ENCODE measurements at places on chromosomes 2 and 18.
A peak's percentile ranks its signal among the peaks of the same experiment; 100 is the strongest.

DNA sequence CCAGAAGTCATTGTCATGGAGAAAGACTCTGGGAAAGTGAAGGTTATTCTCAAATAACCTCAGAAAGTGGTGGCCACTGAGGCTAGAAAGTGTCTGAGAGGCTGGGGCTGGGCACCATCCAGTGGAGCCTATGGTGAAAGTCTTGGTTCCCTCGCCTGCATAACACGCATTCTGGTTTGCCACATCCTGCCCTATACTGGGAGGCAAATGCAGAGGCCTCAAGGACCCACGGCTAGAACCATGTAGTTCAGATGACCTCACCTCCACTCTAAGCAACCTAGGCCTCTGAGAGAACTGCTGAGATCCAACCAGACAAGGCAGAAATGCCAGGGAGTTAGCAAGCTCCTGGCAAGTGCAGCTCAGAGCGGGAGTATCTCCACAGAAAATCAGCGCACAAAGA is 5.1 kb downstream of the ITGB6 start:
- DNase-seq: no peak

- no peak for DNase-seq
These were observed 418.8 kb upstream of the HNRNPA3 start for GRCh38 chr2:176793792-176794191.

DNA sequence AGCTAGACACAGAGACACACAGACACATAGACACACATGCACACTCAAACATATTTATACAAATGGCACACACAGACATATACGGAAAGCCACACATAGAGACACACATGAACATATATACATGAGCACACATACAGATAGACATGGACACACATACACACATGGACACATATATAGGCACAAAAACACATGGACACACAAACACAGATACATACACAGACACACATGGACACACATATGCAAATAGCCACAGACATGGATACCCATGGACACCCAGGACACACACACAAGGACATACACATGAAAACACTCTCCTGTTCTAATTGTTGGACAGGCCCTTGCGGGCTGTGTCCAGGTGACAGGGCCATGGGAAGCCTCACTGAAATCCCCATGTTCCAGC is 160.1 kb downstream of the IRS1 start:
- no peak for DNase-seq

DNA sequence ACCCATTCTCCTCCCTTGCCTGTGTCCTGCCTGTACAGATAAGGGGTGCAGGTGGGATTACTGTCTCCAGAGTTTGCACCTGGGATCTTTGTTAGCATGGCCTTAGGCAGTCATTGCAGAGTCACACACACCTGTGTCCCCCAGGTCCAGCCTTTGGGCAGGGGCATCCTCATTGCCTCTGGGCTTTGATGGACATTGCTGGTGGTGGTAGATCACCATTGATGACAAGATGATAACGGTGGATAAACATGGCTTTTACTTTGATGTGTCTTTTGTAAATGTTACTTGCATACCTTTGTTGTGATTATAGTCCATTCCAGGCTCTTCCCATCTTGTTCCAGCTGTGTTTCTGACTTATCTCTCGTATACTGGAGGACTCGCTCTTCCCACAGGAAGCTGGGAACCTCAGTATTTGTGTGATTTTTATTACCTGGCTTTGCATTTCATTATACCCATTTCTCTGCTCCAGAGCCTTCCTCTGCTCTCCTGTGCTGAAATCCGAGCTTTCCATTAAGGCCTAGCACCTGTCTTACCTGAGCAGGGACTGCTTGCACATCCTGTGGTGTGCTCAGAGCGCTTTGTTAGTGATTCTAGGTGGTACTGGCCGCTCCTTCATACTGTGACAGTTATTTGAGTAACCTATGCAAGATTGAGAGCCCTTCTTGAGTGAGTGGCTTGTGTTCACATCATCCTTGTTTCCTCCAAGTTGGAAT is 79.2 kb downstream of the PTPRM start:
- no peak for DNase-seq

- no peak for DNase-seq
These were observed 142.6 kb upstream of the ITGA4 start for GRCh38 chr2:181314551-181314950.

GRCh38 chr2:134367213-134367612 is 113.3 kb downstream of the MGAT5 start:
- no peak for DNase-seq

DNA sequence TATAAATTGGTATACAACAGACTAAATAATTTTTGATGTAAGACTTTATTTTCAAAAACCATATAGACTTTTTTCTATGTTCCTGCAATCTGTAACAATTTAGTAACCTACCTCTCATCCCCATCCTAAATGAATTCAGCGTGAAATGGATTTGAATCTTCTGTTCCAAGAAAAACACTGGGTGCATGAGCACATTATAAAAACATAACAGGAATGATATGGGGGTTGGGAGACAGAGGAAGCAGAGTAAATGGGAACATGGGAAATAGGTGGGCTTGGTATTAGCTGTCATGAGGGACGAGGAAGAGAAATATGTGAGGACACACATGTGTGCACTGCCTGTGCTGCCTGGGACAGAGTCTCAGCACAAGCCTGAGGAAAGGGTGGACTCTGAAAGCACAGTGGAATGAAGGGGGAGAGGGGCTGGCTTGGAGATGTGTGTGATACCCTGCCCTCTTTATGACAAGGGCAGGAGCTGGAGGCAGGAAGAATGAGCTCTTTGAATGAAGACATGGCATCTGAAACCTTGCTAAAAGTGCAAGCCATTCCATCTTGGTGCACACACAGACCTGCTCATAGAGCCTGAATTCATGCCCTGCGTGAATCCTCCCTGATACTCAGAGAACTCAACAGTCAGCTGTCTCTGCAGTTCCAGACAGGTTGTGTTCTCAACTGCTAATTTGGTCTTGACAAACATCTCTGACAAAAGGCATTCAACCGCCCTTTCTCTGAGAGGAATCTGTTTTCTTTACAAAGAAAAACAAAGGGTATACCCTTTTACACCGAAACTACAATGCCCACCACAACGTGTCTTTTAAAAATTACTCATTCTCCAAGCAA is 66.6 kb downstream of the EPB41L3 start:
- DNase-seq: no peak

GRCh38 chr18:47756364-47757016 is 174.0 kb downstream of the SMAD2 start:
- DNase-seq: peak; percentile 18

DNA sequence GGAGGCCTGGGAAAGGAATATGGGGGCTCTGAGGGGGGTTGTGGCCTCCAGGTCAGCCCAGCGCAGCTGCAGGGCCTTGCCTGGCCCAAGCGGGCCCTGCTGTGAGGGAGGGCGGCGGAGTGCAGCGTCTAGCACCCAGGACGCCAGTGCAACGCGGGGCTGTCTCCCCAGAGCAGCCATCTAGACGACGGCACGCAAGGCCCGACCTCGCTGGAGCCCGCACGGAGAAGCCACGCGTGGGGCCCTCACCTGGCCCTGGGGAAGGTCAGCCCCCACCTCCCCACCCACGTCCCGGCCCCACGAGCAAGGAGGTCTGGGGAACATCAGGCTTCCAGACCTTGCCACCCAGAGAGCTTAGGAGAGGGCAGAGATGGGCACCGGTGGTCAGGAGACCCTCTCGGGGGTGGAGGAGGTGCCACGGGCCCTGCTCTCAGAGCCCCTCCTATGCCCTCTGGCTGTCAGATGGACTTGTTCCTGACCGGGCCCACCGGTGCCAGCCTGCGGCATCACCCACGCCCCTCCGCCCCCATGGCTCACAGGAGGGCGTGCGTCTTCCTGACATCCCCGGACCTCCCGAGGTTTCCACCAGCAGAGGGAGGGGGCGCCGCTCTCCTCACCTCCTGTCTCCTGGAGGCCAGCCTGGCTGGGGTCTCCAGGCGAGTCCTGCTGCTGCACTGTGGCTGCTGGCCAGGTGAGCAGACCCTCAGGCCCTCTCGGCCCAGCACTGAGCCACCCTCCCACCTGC is 17.0 kb downstream of the GPR35 start:
- no peak for DNase-seq

DNA sequence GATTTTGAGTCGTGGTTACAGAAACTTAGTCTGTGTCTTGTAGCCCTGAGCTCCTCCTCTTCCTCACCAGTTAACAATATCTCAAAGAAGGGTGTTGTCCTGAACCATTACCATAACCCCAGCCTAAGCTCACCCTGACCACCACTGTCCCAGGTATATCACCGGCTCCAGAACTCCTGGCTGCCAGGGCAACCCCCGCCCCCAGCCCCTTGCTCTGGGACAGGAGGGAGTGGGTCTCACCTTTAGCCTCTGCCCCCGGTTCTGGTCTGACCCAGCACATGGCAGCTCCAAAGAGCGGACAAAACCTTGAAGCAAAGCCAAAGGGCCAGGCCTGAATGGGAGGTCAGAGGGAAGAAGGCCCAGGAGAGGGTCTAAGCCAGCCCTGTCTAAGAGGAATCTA is 5.6 kb upstream of the PSMD1 start:
- DNase-seq: no peak

- no peak for DNase-seq
These were observed 283.2 kb downstream of the CYRIA start for GRCh38 chr2:16382451-16382850.

DNA sequence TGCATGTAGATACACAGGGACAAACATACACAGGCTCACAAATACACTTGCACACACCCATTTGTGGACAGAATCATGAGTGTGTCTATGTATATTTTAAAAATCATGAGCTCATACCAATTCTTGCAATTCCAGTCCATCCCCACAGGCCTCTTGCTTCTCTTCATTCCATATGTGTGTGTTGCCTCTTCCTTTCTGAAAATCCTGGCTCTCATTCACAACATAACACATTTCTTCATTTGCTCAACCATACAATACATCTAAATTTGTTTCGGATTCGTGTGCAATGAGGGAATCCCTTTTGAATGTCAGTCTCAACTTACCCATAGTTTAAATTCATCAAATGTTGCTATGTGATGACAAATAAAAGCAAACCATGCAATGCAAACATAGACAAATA is 51.4 kb downstream of the GNAL start:
- no peak for DNase-seq

DNA sequence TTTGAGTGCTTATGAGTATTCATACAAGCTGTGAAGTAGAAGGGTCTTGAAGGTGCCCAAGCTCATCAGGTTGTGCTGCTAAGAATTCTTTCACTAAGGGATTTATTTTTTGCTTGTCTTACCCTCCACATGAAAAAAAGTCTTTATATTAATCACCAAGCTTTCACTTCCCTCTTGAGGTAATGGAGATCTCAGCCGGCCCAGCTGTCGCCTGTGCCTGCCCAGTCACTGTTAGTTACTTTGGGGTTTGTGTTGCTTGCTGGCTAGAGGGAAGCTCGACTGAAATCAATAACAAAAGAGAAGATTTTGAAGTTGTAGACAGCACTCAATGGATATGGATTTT is 21.9 kb downstream of the MC2R start:
- no peak for DNase-seq

- no peak for DNase-seq
These were observed 103.3 kb downstream of the ZNF516 start for GRCh38 chr18:76391746-76392145.

- DNase-seq: no peak
These were observed 31.2 kb downstream of the ITGB1BP1 start for GRCh38 chr2:9391961-9392720.

GRCh38 chr2:222707102-222707688 is 35.7 kb downstream of the MOGAT1 start:
- no peak for DNase-seq

DNA sequence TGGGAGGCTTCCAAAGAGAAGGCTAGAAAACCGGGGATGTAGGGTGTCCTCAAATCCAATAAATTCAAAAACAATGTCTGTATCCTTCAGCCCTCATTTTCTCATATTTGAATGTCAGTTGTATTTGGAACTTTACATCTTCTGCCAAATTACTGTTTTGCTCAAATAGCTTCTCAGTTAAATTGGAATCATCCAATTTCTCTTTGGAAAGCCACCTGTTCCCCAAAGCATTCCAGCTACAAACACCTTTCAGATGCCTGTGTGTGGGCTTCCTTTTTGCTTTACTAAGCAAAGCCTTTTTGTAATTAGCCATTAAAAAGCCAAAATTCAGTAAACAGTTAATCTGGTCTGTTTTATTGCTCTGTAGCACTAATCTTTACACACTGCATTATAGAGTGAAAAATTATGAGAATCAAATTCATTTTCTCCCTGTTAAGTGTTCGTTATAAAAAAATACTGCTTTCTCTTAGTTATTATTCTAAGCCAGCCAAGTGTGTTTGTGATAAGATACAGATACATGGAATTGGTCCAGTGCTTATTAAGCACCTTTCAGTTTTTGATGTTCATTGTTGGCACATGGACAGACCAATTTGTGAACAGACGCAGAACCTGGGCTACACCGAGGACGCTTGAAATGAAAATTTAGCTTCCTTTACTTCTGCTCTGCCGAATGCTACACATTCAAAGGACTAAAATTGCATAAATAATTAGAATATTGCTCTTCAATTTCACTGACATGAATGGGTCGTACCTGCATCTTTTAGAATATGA is 151.6 kb downstream of the RTN4 start:
- DNase-seq: no peak

GRCh38 chr18:36582988-36583745 is 245.6 kb downstream of the TPGS2 start:
- DNase-seq: no peak

GRCh38 chr2:216842636-216843035 is 17.2 kb downstream of the TNP1 start:
- DNase-seq: no peak

DNA sequence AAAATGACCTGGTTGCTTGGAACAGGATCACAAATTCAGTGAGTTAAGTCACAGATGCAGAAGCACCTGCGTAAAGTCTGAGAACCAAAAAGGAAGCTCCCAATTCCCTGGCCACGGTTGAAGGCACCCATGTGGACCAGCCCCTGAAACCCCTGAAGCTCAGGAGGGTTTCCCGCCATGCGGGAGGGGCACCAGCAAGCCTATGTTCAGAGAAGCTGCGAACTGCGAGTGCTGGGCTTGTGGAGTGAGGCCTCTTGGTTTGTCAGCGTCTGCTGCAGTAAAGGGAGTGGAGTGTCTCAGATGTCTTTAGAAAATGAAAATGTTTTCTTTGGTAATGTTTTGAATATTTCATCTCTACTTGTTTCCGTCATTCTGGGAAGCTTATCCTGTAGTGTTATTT is 16.1 kb upstream of the ACKR3 start:
- DNase-seq: no peak

GRCh38 chr2:25598332-25598731 is 75.0 kb downstream of the DTNB start:
- DNase-seq: no peak

- DNase-seq: peak; percentile 66
These were observed 273.8 kb downstream of the AGPS start for GRCh38 chr2:177666408-177666807.

GRCh38 chr2:26864226-26864625 is 16.3 kb downstream of the DPYSL5 start:
- no peak for DNase-seq

DNA sequence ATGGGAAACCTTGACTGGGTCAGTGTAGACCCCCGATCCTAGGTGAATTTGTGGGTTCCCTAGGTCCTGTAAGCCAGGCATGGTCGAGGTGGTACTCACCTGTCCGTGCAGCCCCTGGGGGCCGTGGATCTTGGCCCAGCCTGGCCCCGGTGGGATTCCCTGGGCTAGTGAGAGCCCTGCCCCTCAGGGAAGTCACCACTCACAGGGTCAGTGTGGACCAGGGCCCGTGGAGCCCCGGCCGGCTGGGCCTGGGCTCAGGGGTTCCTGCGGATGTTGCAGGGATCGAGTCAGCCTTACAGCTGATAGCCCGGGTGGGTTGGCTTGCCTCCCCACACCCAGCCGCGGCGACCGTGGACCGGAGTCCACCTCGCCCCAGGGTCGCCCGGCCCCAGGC is 528 bp downstream of the ATG9A start:
- DNase-seq: no peak

All from A172 (cell line).